ENCODE measurements at places on chromosomes 1 and 21.

DNA sequence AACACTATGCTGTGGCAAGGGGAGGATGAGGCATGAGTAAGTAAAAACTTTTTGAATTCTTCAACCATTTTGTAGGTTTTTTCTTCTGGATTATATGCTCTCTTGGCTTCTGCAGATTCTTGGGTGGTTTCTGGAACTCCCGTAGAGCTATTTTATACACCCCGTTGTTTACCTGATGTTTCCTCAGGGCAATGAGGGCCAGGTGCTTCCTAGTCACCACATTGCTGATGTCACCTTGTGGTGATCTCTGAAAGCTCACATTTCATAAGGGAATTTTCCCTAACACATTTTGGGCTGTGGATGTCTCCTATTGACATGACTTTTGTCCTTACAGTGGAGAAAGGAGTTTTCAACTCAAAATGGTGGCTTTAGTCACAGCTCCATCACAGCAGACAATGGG, 356.6 kb downstream of the PLA2G4A start:
- no peak for DNase-seq

GRCh38 chr1:18385239-18385790, 95.4 kb upstream of the KLHDC7A start:
- DNase-seq = no peak

GRCh38 chr1:24386931-24387330, 26.7 kb downstream of the STPG1 start:
- no peak for DNase-seq

DNA sequence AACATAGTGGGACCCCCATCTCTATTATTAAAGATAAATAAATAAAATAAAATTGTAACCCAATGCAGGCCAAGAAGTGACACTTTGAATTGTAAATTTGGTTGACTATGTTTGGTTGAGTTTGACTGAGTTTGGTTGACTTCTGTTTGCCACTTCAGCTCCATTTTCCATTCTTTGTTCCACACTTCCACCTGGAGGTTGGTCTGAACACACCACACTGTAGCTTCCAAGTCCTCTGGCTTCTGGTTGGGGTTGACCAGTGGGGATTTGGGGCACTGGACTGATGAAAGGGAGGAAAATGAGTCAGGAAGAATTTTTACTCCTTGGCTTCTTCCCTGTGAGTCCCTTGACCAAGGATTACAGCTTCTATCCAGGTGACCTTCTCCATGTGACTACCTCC, 40.6 kb upstream of the DIPK1A start:
- DNase-seq = no peak

DNA sequence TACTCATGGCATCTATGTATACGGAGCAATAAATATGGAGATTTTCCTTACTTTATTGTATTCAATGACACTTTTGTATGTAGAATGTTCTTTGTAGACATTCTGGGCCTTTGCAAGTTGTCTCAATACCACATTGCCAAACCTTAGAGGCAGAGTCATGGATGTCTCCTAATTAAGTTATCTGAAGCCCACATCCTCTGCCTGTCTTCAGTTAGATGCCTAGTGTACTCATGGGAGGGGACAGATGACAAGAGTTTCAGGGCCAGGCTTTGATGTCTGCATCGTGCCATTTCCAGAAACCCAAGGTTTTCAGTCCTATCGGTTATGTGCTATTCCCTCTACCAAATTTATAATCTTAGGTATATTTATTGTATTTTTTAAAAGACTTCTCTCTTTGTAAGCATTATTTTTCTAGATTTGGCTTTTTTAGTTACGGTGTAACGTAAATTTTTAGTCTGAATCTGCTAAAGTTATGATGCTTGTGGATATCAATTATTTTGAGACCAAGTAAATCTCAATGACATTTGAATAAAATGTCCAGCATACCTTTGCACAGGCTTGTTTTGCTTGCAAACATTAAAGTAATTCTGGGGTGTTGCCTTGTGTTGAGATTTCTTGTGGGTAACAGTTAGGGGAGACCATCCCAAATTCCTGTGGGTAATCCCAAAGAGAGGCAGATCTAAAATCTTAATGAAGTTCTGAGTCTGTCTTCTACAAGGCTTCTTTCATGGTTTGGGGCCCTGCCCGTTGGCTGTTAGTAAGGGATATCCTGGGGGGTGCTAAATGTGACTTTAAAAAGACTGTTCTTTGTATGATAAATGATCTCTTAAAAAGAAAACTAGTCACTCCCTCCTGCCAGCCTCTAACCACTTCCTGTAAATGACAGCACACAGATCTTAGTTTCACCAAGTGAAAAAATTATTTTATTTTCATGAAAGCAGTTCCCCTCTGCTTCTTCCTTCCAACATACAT, 8.0 kb upstream of the MACF1 start:
- DNase-seq = no peak

DNA sequence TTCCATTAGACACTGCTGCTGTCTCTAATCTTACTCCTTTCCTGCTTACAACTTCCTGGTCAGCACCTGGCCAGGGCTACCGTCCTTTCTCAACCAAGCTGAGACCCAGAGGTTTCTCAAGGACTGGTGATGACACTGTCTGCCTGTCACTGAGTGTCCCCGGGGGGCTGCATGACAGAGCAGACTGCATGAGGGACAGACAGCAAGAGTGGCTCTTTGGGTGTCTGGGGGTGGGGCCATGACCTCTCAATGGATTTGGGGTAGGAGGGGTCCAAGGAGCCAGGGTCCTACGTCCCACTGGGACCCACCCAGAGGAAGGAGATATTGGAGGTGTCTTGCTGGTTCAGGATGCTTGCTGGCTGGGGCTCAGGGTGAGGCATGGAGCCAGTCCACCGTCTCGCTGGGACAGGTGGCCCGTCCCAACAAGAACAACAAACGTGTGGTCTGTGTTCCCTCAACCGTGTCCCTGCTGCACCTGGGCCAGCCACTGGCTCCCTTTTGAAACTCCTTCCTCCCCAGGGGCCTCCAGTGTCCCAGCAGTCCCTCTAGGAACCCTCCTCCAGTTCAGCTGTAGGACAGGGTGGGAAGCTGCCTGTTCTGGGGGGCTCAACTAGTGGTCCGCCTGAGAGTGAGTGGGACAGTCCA, 344.6 kb upstream of the AJAP1 start:
- no peak for DNase-seq

DNA sequence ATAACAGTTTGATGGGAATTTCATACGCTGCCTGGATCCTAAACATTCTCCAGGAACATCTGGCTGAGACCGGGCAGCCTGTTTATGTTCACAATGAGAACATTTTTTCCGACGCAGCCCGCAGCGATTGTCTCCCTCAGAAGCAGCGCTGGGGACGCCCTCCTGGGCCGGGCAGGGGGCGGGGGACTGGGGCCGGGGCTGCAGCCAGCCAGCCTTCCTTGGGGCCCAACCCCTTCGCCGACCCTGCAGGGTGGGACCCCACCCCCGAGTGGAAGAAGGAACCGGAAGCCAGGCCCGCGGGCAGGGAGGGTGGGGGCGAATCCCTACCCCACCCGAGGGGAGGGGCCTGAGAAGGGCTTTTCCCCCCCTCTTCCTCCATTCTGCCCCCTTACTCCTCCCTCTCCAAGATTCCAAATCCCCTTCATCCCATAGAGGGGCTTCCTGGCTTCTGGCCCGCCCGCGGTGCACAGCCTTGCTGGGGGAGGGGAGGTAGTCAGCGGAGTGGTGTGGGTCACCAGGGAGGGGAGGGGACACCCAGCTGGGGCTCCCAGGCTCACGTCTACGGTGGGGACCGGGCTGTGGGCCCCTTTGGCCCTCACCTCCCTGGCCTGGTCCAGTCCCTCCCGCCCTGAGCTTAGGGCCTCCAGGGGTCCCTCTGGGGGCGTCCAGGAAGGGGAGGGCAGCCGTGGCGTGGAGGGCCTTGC, 60.6 kb downstream of the WNT9A start:
- DNase-seq = no peak

DNA sequence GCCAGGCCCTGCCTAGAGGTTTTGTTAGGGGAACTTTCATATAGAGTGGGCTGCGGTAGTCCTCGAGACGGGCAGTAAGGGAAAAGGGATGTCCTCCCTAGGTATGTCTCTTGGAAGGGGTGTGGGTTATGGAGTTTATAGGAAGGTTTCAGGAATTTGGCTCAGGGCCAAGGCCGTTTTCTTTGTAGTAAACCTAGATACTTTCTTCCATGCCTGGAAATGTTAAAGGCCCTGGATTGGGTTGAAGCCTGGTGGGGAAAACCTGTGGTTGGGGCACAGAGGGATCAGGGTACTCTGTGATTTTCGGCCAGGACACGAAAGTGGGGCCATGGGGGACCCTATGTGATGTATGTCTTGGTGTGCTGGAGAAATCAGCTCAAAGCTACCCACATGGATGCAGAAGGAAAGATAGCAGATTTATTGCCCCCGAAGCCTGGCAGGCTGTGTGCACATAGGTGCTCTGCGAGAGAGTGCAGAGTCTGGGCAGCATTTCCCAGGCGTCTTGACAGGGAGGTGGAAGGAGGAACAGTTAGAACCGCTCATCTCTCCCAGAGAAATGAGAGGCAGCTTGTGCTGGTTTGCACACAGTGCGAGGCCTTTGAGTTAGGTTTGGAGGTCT, 1.7 kb downstream of the SNAP47 start:
- DNase-seq = no peak

DNA sequence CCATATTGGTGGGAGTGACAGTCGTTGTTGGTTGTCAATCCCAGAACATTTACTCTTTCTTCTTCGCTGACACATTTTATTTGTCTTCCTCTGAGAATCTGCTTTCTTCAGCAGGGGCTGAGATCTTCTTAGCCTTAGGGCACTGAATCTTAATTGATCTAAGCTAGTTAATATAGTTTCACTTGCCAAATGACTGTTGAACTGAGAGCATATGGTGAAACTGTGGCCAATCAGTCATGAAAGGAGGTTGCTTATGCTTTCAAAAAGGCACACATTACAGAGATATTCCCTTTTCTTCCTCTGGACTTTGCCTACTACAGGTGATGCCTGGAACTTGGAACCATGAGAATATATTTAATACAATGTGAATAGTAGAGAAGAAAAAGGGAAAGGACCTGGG, 60.0 kb upstream of the KIAA0040 start:
- no peak for DNase-seq

- DNase-seq = no peak
Observed at GRCh38 chr1:226526801-226527595, 21.6 kb upstream of the STUM start.

GRCh38 chr1:119380983-119381662, 12.5 kb downstream of the HAO2 start:
- no peak for DNase-seq

GRCh38 chr1:44355582-44356305, 687 bp upstream of the ERI3 start:
- no peak for DNase-seq

DNA sequence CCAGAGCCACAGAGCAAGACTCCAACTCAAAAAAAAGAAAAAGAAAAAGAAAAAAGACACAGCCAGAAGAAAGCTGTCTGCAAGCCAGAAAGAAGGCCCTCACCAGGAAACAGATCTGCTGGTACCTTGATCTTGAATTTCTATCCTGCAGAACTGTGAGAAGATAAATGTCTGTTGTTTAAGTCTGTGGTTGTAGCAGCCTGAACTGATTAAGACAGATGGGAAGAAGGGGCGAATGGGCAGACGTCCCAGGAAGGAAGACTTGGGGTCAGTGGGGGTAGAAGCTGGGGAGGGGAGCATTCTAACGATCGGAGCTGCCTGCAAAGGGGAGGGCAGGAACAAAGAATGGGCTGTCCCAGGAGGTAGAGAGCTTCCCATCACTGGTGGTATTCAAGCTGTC, 6.3 kb downstream of the SLC2A7 start:
- DNase-seq = no peak

- DNase-seq = no peak
Observed at GRCh38 chr1:192630521-192631287, 5.2 kb upstream of the RGS13 start.

- no peak for DNase-seq
Observed at GRCh38 chr1:169163059-169163458, 56.6 kb downstream of the ATP1B1 start.

DNA sequence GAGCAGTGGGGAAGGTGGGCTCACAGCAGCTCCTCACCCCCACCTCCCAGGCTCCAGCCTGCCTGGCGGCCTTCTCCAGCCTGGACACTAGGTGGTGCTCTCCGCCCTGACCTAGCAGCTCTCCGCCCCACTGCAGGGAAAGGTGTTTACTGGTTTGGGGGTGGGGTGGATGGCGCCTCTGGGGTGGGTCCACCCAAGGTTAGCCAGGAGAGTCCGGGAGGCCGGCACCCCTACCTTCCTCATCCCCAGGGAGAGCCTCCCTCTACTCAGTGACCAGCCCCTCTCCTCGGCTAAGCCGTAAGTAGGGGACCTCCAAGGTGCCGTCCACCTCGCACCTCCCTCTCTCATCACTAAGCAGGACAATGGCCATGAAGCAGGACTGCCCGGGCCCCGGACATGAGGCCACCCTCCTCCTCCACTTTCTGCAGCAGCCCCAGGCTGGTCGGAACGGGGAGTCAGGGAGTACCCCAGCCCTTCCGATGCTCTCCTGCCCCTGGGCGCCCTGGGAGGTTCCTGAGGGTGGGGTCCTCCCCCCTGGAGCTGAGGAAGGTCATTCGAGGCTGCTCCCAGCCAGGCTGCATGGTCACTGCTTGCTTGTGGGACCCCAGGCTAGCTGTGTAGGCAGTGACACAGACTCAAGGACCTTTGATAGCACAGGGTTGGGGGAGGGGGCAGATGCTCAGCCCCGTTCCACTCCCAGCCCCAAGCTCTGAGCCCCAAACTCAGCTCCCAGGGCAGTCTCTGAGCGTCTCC, 101.4 kb upstream of the VAMP3 start:
- DNase-seq = peak; percentile 69

GRCh38 chr1:97089173-97089572, 367.6 kb downstream of the PTBP2 start:
- DNase-seq = no peak

GRCh38 chr1:114719424-114719787, 2.8 kb upstream of the NRAS start:
- DNase-seq = no peak

DNA sequence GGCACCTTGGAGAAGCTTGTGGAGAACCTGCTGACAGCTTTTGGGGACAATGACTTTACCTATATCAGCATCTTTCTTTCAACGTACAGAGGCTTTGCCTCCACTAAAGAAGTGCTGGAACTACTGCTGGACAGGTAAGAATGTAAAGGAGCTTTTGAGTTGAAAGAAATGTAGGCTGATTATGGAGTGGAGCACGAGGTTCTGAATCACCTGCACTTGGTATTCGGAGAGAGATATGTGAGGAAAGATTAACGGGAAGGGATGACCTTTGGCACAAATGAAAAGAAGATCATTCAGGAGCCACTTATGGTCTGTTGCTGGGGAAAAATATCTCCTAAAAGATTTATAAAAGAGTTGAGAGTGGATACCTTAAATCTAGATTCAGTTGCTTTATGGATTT, 42.7 kb downstream of the RGL1 start:
- DNase-seq = no peak

GRCh38 chr1:46034601-46035516, 97.6 kb downstream of the PIK3R3 start:
- no peak for DNase-seq

DNA sequence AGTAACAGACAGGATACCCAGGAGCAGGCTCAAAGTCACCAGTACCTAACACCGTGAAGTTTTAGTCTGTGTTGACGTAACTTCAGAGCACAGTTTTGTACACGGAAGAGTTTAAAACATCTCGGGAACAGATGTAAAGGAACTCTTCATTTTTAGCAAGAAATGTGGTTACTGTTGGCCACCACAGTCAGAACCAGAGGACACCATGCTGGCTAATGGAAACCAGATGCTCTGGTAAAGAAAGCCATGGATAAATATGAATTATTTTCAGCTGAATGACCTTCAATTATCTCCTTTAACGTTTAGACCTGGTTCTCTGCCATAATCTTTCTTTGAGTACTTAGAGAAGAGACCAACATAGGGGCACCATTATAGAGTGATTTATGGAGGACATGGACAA, 115.9 kb downstream of the NTMT2 start:
- no peak for DNase-seq

- DNase-seq = no peak
Observed at GRCh38 chr1:202143011-202143767, 1.3 kb downstream of the ARL8A start.

Data from NCI-H1436 (cell line).